Activated CD4-positive, alpha-beta T cell treated with anti-CD3 and anti-CD28 coated beads, Interleukin-2, amount 50 U/mL, for 48 hours (primary cell): ENCODE measurements at places on chromosomes 5 and 9.

DNA sequence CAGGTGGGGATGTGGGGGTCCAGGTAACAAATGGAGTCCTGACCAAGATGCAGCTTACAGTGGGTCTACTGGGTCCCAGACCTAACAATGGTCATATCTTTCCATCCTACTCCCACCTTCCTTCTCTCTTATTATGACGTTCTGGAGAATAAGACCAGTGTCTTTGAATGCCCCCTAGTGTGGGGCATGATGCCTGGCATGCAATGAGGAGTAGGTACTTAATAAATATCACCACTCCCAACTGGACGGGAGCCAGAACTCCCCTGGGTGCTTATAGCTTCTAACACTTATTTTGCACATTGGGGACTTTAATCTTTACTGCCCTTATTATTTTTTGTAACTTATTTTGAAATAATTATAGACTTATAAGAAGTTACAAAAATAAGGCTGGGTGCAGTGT is 98.2 kb downstream of the NDFIP1 start:
- DNase-seq, result no peak

DNA sequence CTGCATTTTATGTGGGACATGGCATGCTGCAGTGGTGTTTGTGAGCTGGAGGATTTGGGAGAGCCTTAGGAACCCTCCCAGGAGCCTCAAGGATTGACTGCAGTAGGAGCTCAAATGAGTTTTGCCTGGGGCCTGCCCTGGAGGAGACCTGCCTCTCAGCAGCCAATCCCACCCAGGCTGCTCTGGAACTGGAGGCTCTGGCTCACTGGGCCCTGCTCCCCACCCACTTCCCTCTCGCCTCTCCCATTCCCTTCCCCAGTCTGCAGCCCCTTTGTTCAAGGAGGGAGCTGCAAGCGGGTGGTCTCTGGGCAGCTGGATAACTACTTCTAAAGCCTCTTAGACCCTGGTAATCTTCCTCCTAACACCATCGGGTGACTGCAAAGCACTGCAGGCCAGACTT is 24.2 kb downstream of the KCNIP1 start:
- DNase-seq, result no peak

DNA sequence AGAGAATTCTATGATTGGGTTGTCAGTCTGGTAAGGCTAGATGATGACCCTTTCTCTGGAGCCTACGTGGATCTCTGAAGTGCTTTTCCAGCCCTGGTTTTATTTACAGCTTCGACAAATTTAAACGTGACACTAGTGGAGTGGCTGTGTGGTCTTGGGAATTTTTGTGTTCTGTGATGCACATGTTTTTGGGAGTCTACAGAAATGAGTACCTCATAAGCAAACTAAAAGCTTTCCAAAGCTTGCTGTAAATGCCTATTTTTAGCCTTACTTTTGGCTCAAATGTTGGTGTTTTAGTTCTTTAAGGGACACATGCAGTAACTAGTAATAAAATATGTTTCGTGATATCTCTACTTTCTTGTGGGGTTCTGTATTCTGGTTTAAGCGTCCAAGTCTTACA is 3.3 kb downstream of the LARP1 start:
- DNase-seq, result no peak

DNA sequence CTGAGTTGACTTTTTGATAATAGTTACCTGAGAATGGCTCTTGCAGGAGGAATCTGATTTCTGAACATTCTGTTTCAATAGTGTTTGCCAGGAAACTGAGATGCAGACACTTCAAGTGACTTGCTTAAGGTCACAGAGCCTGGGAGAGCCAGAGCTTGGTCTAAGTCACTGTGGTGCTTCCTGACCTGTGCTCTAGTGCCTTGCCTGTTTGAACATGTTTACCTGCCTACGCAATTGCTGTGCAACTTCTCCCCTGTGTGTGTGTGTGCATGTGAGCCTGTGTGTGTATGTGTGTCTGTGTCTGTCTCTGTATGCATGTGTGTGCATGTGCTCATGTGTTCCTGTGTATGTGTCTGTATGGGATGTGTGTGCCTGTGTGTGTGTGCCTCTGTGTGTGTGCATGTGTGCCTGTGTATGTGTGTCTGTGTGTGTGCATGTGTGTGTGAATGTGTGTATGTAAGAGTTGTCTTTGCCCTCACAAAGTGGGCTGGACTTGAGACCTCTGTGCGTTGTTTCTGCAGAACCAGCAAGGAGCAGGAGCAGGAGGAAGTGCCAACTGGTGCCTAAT is 185.8 kb downstream of the GADD45G start:
- DNase-seq, result no peak

GRCh38 chr5:14200312-14200990 is 57.3 kb downstream of the TRIO start:
- no peak for DNase-seq

GRCh38 chr5:124592891-124593290 is 153.5 kb downstream of the ZNF608 start:
- DNase-seq, result no peak

GRCh38 chr5:135317286-135317685 is 81.7 kb downstream of the MACROH2A1 start:
- no peak for DNase-seq

- DNase-seq, result no peak
Measured at GRCh38 chr5:1899201-1899600, 16.5 kb upstream of the IRX4 start.

DNA sequence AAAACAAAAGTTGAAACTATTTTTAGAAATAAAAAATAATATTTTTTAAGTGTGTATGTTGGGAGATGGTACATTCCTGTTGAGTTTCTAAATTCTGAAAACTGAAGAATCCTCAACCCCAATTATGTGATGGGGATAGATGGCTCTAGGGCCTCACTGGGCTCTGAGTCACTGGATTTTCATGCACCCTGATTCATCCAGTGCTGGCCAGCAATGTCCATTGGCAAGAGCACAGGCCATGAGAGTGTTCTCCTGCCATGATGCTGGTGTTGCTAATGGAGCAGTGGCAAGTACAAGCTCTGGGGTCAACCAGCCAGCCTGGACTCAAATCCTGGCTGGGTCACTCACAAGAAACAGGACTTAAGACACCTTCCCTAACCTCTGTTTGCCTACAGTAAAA is 23.3 kb downstream of the SMIM23 start:
- no peak for DNase-seq

DNA sequence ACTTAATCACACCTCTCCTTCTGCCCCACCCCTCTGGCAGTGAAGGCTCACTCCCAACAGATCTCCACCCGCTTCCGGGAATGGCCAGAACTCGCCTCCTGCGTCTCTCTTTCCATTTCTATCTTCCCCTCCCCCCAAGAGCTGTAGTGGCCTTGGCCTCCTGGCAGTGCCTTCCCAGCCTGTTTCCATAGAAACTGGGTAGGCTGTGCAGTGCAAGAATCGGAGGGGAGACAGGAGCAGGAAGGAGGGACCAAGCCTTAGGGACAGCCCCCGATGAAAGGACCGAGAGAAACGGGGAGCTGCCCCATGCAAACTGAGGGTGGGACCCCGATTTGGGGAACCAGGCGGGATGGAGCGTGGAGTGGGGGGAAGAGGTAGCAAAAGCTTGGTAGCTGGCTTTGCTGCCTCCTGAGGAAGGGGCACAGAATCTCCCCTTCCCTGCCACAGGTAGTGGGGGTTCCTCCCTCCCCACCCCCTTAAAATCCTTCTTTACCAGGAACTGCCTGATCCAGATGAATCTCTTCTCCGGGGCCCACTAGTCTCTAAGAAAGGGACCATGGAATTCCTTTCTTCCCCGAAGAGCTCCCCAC is 4.5 kb upstream of the PCDH1 start:
- DNase-seq, result no peak

DNA sequence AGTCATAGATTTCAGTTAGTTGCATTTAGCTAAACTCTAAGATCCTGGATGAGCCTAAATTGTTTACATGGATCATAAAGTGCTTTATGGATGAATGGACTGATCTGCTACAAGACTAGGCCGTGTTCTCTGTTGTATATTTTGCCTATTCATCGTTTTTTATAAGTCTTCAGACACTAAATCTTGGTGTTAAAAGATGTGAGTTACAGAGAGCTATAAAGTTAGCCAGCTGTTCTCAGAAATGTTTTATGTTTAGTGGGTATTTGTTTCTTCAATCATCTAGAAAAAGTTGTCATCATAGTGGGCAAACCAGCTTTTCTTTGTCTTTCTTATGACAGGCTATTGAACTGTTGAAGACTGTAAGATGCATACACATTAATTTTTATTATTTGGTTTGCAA is 585.8 kb upstream of the SEMA6A start:
- DNase-seq, result no peak

- no peak for DNase-seq
Measured at GRCh38 chr5:135130261-135131215, 96.5 kb upstream of the PITX1 start.

DNA sequence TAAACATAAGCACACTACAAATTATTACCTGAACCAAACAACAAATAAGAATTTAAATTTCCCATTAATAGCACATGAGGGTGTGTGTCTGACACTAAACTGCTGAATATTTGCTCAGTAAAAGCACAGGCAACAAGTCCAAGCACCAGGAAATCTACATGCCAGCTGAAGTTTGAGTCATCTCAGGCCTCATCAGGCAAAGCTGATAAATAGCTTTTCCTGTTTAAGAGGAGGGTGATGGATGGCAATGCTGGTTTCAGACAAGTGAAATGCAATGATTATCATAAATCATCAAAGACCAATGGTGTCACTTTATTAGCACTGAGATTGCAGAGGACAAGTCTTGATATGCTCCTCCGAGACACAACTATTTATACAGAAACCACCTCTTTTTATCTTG is 1668.0 kb upstream of the C9orf72 start:
- DNase-seq, result no peak

- no peak for DNase-seq
Measured at GRCh38 chr9:96667363-96667728, 12.2 kb upstream of the PRXL2C start.

DNA sequence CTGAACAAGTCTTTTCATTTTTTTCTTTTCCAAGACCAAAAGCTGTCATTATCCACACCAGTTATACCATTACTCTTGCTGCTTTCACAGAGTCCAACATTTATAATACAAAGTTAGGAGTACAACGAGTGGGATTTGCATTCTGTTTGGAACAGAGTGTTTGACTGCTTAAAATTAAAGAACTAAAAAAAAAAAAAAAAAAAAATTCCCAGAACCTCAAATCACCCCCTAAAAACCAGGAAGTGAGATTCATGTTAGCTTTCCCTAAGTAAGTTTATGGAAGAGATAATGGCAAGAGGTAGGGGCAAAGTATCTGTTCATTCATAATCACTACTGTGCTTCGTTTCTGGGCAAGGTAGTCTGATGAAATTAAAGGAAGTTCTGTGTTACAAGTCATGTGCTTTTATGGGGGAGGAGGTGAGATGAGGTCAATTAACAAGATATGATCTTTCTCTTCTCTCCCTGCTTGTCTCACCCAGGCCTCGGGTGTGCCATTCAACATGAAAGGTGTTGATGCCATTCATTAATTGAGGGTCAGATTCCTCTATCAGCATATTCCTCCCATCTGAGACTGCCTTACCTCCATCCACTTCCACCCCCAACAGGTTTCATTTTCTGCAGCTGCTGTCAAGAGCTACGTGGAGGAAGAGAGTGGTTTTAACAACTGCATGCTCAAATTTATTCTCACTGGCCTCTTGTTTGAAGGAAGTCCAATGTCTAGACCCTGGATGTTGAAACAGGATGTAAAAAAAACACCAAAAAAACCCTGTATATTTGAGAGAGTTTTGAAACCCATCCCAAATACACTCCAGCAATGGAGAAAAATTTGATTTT is 58.1 kb downstream of the MARCHF3 start:
- peak; percentile 6 for DNase-seq

DNA sequence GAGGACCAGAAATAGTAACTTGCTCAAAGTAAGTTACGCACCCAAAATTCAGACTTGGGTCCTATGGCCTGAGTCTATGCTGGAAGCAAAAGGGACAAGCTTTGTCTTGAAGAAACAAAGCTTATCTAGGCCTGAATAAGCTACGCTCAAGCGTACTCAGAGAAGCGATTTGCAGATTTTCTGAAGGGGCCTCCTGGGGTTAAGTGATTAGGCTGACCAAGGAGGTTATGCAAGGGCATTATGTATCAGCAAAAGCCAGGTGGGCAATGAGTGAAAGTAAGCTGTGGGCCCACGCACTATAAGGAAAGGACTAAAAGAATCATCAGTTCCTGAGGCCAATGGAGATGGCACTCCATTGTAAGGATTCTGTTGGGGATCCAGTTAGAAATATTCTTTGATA is 122.1 kb downstream of the SNX18 start:
- no peak for DNase-seq
